ENCODE measurements at places on chromosomes 4 and X. TPM values are rescaled to one million over a fixed set of nuclear protein-coding genes. Genes with fewer than 3 reads are reported as not detected.

DNA sequence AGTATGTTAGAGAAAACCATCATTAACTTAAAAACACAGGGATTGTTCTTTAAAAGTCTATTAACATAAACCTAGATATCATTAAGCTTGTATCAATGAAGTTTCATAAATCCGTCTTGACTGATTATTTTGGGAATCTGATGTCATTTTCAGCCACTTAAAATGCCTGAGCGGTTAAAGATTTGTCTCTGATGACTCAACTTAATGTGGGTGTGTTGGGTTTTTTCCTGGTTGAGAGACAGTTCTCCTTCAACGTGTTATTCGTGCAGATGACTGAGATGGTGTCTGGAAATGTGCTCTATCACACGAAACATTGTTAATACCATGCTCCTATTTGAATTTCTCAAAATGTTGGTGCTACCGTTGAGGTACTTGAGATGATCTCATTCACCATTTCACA is 227.3 kb upstream of the TENM3 start:
- no peak for DNase-seq

DNA sequence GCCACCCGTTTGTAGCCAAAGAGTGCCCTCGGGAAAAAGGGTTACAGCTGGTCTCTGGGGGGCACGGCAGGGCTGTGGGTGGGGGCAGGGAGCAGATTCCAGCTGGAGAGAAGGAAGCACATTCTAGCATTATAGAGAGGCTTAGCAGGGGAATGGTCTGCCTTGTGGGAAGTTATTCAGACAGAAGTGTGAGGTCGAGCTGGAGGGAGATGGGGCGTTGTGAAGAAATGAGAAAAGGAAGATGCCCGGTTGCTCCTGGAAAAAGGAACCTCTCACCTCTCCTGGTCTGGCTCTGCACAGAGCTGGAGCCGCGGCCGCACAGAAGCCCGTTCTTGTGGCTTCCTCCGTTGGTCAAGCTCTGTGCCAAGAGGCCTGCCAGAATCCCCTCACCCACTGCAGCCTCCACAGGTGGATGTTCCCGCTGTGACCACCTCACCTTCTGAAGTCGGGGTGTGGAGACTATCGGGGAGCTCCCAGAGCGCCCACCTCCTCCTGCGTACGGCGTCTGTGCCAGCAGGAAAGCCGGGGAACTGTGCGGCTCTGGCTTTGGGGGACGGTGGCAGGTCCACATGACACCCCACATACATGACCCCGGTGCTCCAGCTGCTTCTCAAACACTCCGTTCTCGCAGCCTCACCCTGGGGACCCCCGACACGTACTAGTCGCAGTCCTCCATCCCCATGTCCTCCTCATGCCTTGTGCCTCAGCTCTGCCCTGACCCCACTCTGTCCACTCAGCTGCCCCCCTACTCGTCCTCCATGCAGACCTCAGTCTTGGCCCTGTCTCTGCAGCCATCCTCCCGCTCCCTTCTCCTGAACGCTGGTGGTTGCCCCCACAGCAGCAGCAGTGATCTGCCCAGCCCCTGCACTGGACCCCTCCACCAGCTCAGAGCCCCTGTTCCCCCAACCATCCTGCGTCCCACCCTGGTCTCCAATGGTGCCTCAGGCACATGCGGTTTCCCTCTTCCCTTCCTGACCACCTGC is 52.2 kb upstream of the HGFAC start:
- DNase-seq: peak; percentile 14

- DNase-seq: peak; percentile 44
Observed at GRCh38 chr4:147732518-147733235, 789 bp downstream of the ARHGAP10 start.

- no peak for DNase-seq
Observed at GRCh38 chr4:6857009-6857882, 52.4 kb upstream of the TBC1D14 start.

CEP135 gene
- 2.5 TPM for total RNA-seq

DNA sequence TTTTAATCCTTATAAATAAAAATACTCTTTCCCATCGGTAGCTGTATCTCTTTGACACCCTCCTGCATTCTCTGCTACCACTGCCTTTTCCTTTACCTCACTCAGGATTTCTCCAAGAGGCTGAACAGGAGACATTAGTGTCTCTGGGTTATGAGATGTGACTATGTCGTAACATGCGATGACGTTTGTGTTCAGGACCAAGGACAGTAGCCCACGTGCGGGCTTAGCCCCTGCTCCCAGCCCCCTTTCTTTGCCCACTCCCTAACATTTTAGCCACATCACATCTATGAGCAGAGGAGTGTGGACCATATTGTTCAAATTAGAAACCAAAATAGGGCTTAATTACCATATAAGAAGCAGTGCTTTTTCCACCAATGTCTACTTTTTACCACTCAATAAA is 369.3 kb downstream of the FBXW7 start:
- no peak for DNase-seq

DNA sequence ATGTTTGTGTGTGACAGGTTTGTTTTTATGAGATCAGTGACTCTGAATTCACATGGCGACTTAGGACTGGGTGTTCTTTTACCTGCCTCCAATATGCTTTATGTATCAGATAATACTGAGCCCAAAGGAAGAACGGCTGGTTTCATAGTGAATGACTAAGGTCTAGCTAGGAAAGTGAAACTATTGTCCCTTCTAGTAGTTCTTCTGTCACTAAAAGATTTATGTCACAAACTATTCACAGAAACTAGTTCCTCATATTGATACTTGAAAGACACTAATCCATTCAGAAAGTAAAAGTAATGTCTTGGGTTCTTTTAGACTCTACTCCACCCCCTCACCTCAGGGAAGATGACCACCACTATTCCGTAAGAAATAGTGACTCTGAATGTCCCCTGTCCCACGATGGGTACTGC is 81.7 kb downstream of the EGF start:
- no peak for DNase-seq

- no peak for DNase-seq
Observed at GRCh38 chr4:181562399-181562798, 680.8 kb upstream of the TENM3 start.

DNA sequence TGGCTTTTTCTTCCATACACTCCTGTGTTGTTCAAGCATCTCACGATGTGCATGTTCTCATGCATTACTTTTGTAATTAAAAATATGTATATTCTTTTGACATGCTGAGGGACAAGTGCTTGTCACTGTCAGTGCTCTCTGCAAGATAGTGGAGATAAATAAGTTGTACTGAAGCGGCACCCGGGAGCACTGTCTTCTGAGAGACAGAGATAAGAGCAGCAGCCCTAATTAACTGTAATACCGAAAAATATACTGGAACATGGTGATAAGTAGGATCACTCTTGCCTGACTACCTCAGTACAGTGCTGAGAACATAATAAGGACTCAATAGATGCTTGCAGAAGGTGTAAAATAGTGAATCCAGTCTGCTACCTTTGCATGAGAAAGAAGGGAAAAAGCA is 9.4 kb upstream of the GPR173 start:
- DNase-seq: no peak

DNA sequence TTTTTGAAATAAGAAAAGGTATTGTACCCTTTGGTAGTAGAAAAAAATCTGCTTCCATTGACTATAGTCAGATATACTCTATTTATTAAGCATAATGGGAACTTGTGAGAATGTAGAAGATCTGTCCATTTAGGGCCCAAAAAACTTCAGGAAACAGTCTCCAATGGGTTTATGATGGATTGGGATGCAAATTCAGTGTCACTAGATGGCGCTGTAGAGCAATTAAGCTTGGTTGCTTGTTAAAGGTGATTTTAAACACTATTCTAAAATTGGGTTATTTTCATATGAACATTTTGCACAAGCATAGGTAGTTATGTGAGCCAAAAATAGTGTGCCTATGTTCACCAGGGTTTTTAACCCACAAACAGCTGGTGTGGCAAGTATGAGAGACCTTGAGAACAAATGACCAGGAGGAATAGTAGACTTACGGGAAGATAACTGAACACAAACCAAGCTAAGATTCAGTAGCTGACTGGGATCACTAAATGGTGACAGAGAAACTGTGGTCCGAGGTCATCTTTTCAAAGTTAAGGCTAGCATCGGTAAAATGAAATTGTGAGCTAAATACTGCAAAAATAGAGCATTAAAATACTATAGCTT is 80.3 kb upstream of the LSM6 start:
- no peak for DNase-seq

FOXR2 gene
- not detected for total RNA-seq

- no peak for DNase-seq
Observed at GRCh38 chrX:124679199-124679598, 332.8 kb downstream of the SH2D1A start.

PCYT1B gene
- 0.36 TPM for total RNA-seq

YY2 gene
- total RNA-seq: 0.30 TPM

DNA sequence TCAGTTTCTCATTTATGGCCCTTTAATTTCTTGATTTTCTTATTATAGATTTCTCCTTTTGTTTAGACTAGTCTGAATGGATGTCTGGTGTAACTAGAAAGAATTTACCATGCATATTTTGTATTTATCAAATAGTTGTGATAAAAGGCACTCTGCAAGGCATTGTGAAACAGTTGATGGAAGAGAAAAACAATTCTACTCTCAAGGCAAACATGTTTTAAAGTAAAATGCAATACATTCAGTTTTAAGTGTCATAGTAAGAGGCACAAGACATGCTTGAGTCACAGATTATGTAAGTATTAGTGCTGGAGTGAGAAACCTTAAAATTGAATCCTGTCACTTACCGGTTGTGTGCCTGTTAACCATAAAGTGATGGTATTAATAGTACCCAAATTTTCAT is 283.3 kb upstream of the DKK2 start:
- DNase-seq: no peak

DNA sequence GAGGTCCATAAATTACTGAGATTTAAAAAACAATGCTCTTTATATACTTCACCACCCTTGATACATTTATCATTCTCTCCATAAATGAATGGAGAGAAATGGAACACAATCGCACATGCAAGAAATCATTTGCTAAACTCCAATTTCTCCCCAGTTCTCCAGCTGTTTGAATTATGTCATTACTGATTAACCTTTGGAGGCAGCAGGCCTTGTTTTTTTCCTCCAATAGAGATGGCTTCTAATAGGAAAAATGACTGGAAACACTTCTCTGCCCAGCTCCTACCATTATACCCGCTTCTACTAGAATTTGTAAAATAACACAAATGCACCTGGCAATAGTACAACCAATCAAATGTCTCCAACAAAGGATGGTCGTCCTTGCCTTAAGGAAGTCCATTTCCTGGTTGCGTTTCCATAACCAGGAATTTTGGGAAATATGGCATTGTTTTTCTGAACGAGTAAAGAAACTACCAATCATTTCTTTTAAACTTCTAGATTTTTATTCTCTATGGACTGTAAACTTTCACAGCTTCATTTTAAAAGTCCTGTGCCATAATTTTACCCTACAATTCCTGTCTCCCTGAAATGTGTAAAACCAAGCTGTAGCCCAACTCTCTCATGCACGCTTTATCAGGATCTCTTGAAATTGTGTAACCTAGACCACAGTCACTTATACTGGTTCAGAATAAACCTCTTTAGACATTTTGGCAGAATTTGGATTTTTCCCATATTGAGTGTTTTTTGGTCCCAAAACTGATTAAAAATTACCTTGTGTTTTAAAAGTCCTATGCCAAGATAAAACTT is 60.1 kb downstream of the APBB2 start:
- DNase-seq: no peak

LRIT3 gene
- not detected for total RNA-seq

LIMCH1 gene
- 382 TPM for total RNA-seq

GRCh38 chr4:24693636-24694035 is 101.7 kb upstream of the SOD3 start:
- no peak for DNase-seq

DNA sequence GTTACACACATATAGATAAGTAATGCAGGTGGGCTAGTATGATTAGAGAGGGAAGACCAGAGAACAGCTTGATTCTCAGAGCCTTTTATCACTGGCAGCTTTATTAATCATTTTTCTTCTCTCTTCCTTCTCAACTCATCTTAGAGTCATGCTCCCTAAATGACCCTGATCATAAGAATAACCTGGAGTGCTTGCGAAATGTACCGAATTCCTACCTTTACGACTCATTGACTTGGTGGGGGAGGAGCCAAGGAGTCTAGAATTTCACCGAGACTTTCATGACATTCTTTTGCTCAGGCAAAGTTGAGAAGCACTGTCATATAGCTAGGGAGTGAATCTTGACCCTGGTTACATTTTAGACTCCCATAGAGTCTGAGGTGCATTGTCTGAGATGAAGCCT is 298.9 kb upstream of the PUDP start:
- DNase-seq: no peak

All from left ventricle myocardium inferior (tissue), 1 donor.